Central memory CD4-positive, alpha-beta T cell (primary cell): ENCODE measurements at places on chromosomes 5 and 9.

DNA sequence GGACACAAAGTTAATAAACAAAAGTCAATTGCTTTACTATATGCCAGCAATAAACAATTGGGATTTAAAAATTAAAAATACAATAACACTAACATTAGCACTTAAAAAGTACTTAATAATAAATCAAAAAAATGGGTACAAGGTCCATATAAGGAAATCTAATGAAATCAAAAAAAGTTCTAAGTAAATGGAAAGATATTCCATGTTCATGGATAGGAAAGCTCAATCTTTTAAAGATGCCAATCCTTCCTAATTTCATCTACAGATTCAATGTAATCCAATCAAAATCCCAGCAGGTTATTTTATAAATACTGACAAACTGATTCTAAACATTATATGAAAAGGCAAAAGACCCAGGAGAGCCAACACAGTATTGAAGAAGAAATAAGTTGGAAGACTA lies 41.9 kb downstream of the BTNL9 start:
- DNase-seq, result no peak

DNA sequence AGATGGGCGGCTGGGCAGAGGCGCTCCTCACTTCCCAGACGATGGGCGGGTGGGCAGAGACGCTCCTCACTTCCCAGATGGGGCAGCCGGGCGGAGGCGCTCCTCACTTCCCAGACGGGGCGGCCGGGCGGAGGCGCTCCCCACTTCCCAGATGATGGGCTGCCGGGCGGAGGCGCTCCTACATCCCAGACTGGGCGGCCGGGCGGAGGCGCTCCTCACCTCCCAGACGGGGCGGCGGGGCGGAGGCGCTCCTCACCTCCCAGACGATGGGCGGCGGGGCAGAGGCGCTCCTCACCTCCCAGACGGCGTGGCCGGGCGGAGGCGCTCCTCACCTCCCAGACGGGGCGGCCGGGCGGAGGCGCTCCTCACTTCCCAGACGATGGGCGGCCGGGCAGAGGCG lies 140.2 kb downstream of the WDR70 start:
- no peak for DNase-seq

- DNase-seq, result no peak
Observed at GRCh38 chr5:33639474-33639873, 198.7 kb downstream of the TARS1 start.

DNA sequence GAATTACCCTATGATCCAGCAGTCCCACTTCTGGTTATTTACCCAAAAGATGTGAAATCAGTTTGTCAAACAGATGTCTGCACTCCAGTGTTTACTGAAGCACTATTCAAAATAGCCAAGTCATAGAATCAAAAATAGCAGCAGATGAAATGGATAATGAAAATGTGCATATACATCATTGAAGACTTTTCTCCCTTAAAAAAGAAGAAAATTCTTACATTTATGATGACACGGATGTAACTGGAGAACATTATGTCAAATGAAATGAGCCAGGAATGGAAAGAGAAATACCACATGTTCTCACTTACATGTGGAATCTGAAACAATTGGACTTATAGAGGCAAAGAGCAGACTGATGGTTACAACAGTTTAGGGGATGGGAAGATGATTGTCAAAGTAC lies 21.5 kb upstream of the PLEKHG4B start:
- no peak for DNase-seq

GRCh38 chr5:3509290-3509689 lies 86.3 kb upstream of the IRX1 start:
- no peak for DNase-seq

DNA sequence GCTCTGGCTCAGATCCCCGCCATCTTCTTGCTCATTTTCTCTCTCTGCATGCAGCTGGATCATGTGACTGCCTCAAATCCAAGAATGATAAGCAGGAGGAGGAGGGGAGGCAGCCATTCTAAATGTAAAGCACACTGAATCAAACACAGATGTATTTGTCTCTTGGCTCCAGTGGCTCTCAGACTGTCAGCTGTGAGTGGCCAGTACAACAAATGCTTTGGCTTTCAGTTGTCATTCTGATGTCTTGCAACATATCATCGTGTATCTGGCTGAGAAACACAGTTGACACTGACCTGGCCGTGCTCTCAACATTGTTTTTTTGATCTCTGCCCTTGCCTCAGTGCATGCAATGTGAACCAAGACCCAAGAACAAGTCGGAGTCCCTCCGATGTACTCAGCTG lies 233.1 kb downstream of the ADAMTSL1 start:
- no peak for DNase-seq

GRCh38 chr5:31767335-31768031 lies 128.6 kb downstream of the PDZD2 start:
- no peak for DNase-seq

DNA sequence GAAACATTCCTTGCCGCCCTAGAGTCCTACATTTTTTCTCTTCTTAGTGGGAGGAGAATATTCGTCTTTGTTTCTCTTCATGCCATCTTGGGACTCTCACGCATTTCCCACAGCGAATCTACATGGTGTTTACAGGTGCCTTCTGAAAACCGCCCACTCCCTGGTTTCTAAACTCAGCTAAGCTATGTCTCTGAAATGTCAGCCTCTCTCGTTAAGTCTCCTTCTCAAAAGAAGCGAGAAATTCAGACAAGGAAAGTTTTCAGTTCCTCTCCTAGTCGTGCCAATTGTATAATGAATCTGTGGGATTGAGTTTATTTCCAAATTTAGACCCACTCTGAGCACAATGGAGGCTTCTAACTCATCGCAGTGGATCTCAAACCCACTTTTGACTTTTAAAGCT lies 186.8 kb upstream of the NFIB start:
- no peak for DNase-seq

DNA sequence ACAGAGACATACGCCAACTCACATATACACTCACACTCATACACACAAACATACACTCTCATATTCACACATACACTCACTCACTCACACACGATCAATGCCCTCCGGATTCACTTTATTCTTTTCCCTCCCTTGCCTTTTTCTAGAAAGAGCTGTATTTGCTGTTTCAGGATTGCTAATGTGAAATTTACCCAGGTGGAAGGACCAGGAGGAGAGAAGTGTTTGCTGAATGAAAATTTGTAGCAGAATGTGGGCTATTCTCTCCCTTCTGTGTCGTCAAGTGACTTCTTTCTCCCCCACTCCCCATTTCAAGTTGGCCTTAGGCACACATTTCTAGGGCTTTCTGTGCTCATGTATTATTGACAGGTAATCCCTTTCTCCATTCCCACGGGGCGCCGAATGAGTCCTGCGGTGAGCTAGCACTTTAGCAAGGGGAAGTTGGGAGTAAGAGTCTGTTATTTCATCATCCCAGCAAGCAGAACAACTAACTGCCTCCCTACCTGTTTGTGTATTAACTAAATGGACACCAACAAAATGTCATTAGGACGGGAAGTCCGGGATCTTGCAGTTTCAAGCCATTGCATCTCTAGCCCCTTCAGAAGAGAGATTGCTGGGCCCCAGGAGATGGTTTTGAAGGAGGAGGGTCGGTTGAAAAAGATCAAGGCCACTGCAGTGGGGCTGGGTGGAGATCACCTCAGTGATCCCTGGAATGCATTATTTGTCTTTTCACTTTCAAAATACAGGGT lies 97.1 kb upstream of the TAF11L2 start:
- DNase-seq, result no peak

DNA sequence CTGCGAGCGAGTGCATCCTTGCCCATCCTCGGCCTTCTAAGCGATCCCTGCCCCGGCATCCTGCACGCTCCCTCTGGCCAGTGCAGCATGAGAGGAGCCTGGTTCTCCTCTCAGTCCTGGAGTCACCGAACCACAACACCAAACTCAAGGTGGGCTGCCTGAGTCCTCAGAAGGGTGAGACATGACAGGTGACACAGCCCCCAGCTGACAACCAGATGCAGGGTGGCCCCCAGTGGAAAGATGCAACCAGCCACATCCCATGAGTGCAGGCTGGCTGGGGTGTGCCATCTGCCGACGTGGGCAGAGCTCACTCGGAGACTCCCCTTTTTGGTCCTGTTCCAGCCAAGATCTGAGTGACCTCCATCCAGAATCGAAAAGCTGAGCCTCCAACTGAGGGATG lies 58.4 kb downstream of the COL23A1 start:
- DNase-seq, result no peak

DNA sequence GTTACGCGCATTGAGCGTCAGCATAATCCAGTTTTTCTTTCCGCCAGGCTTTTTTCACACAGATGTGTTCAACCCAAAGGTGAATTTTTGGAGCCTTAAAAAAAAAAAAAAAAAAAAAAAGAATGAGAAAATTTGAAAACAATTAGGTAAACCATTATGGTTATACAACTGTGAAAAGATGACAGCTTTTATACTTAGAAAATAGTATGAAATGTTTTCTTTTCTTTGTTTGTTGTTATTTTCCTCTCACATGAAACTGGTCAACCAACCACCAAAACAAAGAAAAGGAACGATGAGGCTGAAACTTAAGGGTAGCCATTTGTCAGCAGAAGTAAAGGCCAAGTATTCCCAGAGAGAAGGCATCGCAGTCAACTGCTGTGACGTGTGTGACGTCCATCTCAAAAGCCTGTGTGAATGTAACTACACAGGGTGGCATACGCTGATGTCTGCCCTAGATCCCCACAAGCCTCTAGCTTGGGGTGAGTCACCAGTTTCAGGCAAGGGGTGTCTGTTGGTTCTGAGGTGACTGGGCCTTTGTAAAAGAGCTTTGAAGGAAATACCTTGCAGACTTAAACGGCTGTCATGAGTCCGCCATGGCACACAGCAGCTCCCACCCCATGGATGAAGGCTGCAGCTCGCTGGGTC lies 182.9 kb downstream of the AOPEP start:
- DNase-seq, result no peak

GRCh38 chr9:4923580-4924544 lies 61.2 kb upstream of the JAK2 start:
- DNase-seq, result peak; percentile 12

- DNase-seq, result no peak
Observed at GRCh38 chr9:131400627-131401026, 6.7 kb downstream of the PRRC2B start.

DNA sequence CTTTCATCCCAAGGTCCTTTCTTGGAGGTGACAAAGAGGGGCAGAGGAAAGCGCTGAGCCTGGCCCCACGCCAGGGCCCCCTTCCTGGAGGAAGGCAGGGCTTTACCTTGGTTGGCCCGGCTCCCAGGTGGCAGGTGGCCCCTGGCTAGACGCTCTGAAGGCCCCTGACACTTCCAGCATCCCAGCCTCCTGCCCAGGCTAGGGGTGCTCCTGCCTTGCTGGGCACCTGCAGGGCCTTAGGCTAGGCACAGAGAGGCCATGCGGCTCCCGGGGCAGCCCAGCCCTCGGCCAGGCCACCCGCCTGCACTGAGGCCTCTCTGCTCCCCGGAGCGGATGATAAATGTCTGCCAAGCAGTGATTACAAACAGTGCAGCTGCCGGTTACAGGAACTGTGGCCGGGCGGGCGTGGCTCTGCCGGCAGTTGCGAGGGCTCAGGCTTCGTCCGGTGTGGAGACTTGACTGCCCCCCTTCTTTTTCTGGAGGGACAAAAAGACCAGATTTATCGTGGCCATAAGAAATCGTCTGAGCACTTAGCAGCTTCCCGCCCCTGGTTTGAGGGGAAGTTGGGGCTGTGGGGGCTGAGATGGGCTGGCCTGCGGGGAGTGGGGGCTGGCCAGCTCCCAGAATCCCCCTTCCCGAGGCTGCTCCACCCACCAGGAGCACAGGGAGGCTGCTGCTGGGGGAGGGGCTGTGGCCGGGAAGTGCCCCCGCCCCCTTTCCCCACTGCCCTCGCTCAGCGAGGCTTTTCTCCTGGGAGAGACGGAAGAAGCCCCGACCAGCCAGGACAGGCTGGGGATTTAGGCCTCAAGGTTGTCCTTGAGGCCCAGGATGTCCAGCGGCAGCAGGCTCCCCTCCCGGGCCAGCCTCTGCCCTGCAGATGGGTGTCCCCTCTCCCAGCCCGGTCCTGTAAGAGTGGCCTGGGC lies 31.6 kb upstream of the UBAC1 start:
- peak; percentile 13 for DNase-seq

DNA sequence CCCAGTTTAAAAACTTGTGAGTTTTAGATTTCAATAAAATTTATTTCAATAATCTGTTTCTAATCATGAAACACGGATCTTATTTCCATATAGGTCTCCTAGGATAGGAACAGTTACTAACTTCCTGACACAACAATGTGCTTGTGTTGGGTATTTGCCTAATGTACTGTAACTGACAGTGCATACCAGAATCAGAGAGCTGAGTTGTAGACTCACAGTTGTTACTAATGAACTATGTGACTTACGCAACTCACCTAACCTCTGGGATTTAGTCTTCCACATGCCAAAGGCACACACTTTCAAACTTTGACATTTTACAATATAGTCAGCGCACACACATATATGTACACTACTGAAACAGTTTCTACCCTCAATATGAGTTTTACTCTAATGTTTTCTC lies 77.7 kb downstream of the HOMER1 start:
- DNase-seq, result no peak

DNA sequence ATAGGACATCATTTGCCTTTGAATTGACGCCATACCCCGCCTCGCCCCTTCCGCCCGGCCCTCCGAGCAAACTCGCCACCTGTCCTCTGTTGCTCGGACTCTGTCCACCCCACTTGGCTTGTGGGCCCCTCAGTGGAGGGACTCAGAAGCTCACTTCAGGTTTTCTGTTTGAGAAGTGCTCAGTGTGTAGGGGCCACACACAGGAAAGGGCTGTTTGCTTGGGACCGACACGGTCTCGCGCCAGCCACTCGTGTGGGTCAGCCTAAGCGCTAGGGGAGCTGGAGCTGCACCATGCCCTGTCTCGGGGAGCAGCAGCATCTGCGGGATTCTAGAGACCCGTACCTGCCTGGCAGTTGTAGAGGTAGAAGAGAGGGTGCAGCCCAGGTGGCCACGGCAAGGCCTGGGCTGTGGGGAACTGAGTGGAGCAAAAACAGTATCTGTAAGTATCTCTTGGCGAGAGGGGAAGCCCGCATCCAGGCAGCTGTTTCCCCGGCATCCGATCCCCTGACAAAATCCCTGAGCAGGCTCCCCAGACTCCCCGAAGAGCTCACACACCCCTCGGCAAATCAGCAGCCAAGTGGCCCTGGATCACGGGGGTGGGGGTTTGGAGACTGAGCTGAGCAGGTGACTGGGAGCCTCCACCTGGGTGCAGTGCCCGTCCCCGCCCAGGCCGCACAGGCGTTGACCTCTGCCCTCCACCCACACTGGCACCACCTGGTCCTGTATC lies 52.2 kb downstream of the COL5A1 start:
- DNase-seq, result no peak

- DNase-seq, result no peak
Observed at GRCh38 chr9:113912816-113913215, 36.7 kb downstream of the ZNF618 start.

- DNase-seq, result no peak
Observed at GRCh38 chr9:100088202-100088601, 10.6 kb downstream of the ERP44 start.

DNA sequence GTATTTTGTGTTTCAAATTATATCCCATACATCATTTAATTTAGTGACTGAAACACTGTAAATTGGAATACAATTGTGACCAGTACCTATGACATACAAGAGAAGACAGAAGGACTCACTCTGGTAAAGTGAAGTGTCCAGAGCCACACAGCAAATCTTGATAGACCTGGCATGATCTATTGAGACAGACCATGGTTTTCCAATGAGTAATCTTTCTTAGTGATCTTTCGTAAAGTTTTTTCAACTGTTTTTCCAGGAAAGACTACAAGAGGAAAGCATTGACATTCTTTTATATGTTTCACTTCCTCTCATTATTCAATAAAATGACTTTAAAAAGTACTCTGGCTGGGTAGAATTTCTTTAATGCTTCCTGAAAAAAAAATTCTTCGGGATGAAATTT lies 43.3 kb upstream of the ALDH1A1 start:
- DNase-seq, result no peak

GRCh38 chr9:114958021-114958843 lies 27.8 kb upstream of the TNFSF8 start:
- no peak for DNase-seq

- DNase-seq, result no peak
Observed at GRCh38 chr5:98102936-98103335, 670.5 kb upstream of the RGMB start.
